ENCODE measurements at places on chromosomes 1 and 21.
A peak's percentile ranks its signal among the peaks of the same experiment; 100 is the strongest.

DNA sequence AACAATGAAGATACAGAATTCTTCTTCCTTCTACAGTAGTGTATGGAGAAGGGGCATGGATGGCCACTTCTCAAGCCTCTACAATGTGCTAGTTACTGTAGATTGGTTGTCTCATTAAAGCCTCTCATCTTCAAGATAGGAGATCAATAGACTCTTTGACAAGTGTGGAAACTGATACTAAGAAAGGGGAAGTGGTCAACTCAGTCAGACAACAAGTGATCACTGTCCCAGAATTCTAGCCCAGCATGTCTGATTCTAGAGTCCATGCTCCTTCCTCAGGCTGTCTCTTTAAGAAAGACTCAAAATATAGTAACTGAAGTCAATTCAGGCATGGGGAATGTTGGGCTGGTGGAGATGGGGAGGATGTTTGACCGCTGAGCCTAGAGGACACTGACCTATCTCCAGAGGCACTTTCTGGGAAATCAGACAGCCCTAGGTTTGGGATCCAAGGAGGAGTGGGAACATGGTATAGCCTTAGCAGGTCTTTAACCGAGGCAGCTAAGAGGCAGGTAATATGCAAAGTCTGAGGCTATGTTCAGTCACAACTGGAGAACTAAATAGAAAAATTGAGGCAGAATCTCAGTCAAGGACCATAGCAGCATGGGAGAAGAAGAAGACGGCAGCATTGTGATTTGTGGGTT, 39.3 kb upstream of the EYA3 start:
- DNase-seq = peak; percentile 71

- DNase-seq = no peak
Observed at GRCh38 chr1:205914730-205915129, 28.5 kb downstream of the SLC26A9 start.

GRCh38 chr1:187840557-187840956, 1011.8 kb downstream of the PLA2G4A start:
- no peak for DNase-seq

DNA sequence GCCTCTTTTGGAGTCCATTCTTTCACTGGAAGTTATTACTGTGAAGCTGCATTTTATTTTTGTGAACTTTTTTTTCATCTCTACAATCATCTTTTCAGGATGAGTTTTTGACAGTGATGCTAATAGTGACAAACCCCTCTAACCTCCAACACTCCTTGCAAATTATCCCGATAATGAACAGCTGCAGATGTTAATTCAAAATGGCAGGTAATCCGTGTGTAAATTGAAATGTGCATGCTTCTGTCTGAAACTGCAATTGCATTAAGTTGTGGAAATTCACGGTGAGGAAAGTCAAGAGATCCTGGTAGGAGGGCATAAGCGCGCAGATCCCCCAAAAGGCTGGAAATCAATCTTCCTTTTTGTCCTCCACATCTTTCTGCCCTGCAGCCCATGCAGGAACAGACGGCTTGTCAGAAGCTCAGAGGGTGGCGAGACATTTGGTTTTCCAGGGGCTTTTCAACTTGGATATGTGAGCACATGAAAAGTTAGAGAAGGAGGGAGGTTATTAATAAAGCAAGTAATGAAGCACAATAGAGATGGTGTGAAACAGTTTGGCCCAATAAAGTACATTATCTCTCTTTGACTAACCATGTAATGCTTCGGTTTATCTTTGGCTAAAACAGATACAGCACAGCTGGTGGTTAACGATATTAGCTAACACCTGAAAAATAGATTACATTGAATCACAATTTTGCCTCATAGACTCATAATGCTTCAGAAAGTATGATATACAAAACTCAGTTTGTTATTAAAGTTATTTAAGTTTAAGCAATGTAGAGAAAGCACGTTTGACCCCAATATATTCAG, 143.5 kb upstream of the COA6 start:
- no peak for DNase-seq

DNA sequence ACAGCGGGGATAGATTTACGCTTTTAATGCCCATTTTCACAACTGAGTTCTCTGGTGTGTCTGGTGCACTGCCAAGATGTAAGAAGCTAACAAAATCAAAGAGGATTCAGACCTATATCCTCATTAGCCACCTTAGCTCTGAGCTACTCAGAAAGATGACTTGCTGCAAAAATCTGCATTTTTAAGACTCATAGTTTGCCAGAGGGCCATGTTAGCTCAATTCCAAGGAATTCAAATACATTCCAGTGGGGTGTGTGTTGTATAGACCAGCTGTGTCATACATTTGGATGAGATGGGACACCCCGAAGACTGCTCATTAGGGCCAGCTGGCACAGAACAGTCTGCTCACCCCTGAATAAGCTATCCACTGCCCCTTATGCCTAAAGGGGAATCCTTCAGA, 8.9 kb downstream of the DENND2D start:
- no peak for DNase-seq

DNA sequence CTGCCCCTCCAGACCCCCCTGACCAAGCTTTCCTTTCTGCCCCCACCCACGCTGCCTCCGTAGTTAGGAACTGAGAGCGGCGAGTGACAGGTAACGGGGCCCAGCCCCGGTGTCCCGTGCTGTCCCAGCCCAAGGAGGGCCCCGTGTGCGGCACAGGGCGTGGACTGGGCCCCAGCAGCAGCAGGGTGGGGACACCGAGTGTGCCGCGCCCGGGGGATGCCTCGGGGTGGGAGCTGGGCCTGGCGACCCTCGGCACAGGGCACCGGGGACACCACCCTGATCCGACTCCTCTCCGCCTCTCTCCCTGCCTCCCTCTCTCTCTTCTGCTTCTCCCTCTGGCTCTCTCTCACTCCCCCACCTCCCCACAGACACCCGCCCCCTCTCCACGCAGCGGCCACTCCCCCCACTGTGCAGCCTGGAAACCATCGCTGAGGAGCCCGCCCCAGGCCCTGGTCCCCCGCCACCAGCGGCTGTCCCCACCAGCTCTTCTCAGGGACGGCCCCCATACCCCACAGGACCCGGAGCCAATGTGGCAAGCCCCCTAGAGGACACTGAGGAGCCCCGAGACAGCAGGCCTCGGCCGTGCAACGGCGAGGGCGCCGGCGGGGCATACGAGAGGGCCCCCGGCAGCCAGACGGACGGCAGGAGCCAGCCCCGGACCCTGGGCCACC, 22.7 kb downstream of the PANK4 start:
- no peak for DNase-seq

GRCh38 chr1:173302890-173303829, 96.0 kb upstream of the TNFSF4 start:
- no peak for DNase-seq

- DNase-seq = no peak
Observed at GRCh38 chr1:41850029-41850428, 68.7 kb downstream of the HIVEP3 start.

GRCh38 chr1:35860696-35861095, 22.3 kb upstream of the AGO1 start:
- DNase-seq = peak; percentile 38

DNA sequence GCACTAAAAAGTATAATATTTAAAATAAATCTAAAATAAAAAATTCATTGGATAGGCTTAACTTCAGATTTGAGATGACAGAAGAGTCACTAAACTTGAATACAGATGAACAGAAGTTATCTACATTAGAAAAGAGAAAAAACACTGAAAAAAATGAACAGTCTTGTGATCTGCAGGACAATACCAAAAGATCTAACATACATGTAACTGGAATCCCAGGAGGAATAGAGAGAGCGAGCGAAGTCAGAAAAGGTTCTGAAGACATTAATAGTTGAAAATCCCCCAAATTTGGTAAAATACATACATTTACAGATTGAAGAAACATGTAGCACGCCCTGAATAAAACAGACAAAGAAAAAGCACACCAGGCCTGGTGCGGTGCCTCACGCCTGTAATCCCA, 21.2 kb downstream of the B3GALNT2 start:
- no peak for DNase-seq

- no peak for DNase-seq
Observed at GRCh38 chr21:31157756-31158155, 119.5 kb upstream of the KRTAP19-8 start.

DNA sequence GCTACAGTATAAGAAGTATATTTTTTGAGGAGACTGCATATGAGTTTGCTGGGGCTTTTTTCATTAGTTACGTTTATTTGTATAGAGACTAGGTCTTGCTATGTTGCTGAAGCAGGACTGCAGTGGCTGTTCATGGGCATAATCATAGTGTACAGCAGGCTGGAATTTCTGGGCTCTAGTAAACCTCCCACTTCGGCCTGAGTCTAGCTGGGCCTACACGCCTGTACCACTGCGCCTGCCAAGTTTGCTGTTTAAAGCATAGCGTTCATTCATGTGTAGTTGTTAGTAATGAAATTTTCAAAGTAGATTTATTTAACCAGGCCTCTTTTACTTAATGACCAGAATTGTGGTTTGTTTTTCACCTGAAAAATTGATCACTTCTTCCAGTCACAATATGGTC, 33.8 kb downstream of the HS2ST1 start:
- no peak for DNase-seq

- no peak for DNase-seq
Observed at GRCh38 chr21:41620982-41621381, 113.0 kb upstream of the TMPRSS2 start.

- DNase-seq = no peak
Observed at GRCh38 chr1:12711536-12711935, 4.4 kb upstream of the AADACL3 start.

GRCh38 chr1:174974711-174975119, 25.0 kb upstream of the CACYBP start:
- DNase-seq = no peak

GRCh38 chr21:40270047-40270446, 402.8 kb downstream of the PCP4 start:
- DNase-seq = no peak

DNA sequence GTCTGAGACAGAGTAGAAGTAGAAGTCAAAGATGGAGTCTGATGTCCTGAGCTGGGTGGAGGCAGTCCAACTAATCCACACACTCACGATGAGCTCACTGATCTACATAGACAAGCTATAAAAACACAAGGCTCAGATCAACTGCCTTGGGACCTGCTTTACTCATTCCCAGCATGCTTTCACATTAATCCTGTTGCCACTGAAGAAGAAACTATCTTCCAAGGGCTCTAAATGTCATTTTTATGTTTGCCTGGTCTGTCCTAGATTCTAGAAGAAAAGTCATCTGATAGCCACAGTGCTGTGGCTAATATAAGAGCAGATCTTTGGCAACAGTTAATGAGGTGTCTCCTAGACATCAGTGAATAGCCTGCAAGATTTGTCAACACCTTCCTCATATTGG, 522.7 kb downstream of the NUF2 start:
- no peak for DNase-seq

GRCh38 chr1:42845193-42845592, 1.2 kb upstream of the ZNF691 start:
- DNase-seq = no peak

- peak; percentile 49 for DNase-seq
Observed at GRCh38 chr1:209742409-209743144, 13.3 kb upstream of the TRAF3IP3 start.

DNA sequence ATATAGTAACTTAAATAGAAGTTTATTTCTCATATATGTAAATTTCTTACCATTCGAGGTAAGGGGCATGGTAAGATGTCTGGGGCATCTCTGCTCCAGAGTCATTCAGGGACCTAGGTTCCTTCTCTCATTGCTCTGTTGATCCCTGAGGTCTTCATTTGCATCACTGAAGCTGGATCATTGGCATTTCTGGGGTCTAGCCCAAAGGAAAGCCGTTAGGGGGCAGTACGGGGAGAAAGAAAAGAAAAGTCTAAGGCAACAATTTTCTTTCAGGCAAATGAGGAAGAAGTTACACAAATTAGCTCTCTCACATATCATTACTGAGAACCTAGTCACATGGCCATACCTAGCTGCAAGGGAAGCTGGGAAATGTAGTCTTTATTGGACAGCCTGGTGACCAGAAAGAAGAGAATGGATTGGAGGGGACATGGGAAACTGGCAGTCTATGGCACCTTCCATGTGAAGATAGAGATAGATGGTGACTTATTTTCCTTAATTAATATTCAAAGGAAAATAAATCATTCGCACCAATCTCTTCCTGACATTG, 10.2 kb upstream of the SUSD4 start:
- no peak for DNase-seq

DNA sequence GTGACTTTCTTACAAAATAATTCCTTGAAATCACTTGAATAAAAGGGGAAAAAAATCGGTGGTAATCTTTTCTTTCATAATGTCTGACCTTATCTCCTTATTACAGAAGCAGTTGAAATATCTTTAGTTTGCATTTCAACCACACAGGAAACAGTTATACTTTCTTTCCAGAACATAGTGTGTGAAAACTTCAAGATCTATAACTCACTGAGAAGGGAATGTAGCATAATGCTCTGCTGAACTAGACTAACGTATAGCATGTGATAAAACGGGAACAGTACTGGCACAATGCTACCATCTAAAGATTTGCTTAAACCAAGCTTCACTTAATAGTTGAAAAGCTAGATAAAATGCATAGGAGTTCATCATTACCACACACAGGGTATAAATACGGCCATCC, 45.0 kb downstream of the VAV3 start:
- DNase-seq = no peak

GRCh38 chr1:16146279-16147155, 9.4 kb downstream of the EPHA2 start:
- DNase-seq = no peak

GRCh38 chr1:154913273-154913672, 23.2 kb downstream of the PMVK start:
- DNase-seq = no peak

- no peak for DNase-seq
Observed at GRCh38 chr1:207305489-207305873, 16.0 kb upstream of the CD55 start.

DNA sequence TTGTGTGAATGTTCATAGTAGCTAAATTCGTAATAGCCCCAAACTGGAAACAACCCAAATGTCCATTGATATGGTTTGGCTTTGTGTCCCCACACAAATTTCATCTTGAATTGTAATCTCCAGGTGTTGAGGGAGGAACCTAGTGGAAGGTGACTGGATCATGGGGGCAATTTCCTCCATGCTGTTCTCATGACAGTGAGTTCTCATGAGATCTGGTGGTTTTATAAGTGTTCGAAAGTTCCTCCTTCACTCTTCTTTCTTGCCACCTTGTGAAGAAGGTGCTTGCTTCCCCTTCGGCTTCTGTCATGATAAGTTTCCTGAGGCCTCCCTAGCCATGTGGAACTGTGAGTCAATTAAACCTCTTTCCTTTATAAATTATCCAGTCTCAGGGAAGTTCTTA, 11.3 kb downstream of the UBE2G2 start:
- no peak for DNase-seq

GRCh38 chr1:166597516-166597915, 241.8 kb upstream of the POGK start:
- no peak for DNase-seq

GRCh38 chr1:187018291-187018690, 189.5 kb downstream of the PLA2G4A start:
- no peak for DNase-seq

GRCh38 chr1:93033029-93033428, 46.1 kb upstream of the MTF2 start:
- no peak for DNase-seq

- DNase-seq = no peak
Observed at GRCh38 chr21:26448751-26449150, 124.3 kb downstream of the CYYR1 start.

Data from pons (tissue), 1 donor.